ENCODE measurements at places on chromosomes 7 and 10.

DNA sequence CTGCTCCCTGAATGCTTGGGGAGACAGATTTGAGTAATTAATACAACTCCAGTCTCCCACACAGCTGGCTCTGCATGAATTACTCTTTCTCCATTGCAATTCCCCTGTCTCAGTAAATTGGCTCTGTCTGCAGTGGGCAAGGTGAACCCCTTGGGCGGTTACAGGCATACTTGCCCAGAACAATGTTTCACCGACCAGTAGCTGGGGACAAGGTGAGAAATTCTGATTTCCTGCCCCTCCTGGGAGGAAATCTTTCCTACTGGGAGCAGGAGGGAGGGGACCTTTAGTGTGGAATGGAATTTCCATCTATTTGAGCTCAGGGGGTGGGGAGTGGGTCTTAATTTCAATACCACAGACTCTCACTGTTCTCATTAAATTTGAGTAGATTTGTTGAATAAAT lies 42.2 kb upstream of the FZD9 start:
- no peak for DNase-seq

DNA sequence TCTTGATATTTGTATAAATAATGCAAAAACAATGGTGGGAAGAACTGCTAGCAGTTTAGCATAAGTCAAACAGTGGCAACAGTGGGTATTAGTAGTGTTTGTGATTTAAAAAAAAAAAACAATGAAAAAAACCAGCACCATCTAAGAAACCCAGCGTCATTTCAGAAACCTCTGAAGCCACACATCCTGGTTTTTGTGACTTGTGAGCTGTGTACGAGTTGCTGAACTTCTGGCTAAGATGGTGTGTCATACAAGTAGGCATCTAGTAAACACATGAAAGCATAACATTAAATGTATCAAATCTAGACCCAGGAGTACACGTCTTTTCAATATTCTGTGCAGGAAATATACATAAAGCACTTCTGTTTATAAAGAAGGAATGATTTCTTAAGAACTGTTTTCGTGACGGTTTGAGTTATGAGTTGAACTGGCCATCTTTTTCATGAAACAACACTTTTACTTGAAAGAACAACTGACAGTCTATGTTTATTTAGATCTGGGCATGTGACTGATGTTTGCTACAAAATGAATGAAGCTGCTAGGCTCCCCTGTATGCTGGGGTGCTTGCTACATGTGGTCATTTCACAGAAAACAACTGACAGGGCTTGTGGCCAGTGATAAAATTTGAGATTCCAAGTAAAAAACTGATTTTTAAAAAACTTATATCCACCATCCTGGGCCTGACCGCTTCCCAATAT lies 143.5 kb downstream of the PIP4K2A start:
- DNase-seq, result no peak

DNA sequence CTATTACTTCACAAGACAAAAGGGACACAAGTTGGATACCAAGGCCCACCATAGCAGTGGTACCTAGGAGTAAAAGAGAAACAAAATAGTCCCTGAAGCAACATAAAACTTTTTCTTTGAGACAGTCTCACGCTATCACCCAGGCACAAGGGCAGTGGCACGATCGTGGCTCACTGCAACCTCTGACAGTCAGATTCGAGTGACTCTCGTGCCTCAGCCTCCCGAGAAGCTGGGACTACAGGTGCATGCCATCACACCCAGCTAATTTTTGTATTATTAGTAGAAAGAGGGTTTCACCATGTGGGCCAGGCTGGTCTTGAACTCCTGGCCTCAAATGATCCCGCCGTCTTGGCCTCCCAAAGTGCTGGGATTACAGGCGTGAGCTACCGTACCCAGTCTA lies 59.0 kb upstream of the KCNMA1 start:
- DNase-seq, result no peak

GRCh38 chr7:53446170-53446569 lies 410.7 kb downstream of the POM121L12 start:
- DNase-seq, result peak; percentile 50

- DNase-seq, result no peak
These were observed 84.5 kb downstream of the SH2D4B start for GRCh38 chr10:80622153-80622552.

- DNase-seq, result no peak
These were observed 3.6 kb downstream of the ELN start for GRCh38 chr7:74031403-74032190.

DNA sequence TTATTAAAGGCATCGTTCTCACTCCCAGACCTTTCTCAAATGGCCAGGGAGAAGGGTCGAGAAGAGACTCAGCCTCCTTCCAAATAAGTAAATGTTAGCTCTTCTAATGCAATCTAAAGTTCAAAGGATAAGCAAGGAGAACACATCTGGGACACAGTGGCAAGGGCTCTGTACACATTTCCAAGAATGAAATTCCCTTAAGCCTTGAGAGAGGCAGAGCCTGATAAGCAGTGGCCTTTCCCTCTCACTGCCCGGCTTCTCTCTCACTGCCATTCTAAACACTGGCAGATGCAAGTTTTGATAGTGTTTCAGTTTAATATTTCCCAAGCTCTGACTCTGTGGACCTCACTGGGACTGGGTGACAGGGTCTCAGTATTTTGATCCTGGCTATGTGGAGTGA lies 35.1 kb upstream of the EXOC4 start:
- DNase-seq, result no peak

DNA sequence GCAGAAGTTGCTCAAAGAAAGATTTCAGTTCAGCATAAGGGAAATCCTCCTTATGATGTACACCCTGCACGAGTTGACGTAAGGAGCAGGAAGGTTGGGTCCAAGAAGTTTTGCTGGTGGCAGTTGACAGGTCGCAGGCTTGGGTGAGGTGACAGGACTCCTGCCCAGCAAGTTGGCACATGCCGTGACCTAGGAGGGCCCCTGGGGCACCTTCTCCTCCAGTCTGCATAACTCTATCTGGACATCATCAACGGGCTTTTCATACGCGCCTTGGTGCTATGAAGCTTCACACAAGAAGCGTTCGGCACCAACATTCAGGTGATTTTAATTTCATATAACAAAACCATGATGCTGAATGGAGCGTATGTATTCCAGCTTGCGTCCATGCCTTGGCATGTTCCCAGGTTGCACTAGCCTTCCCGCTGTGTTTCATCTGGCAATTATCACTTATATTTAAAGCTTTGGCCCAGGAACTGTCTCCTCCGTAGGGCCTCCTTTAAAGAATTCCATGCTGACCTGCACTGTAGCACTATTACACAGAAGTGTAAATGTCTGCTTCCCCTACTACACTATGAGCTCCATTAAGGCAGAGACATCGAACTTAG lies 651.6 kb upstream of the FOXK1 start:
- no peak for DNase-seq

GRCh38 chr10:27998178-27998953 lies 513 bp downstream of the ODAD2 start:
- no peak for DNase-seq

DNA sequence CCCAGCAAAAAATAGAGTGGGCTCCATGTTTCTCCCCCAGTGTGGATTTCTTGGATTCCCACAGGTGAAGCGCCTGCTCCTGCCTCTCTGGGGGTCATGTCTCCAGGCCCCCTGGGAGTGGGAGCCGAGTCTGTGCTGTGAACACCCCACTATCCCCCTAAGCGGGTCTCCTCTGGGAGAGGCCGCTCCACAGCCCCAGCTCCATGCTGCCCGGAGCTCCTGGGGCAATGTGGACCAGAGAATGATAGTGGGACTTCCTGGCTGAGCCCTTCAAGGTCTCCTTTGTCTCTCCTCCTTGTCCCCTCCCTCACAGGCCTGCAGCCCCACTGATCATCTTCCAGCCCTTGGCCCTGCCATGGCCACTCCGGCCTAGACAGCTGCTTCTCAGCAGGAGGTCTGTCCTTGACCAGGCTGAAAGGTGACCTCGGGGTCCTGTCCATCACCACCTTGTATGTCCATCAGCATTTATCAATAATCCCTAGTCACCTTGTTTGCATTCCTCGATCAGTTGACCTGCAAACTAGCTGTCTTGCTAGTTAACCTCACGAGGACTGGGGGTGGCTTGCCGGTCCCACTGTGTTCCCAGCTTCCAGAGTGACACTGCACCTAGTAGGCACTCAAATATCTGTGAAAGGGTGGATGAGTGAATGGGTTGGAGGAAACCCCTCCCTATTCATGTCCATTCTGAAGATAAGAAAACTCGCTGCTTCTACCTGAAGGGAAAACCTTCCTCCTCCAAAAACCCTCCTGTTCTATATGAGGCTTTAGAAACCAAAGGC lies 776 bp upstream of the CALML3 start:
- no peak for DNase-seq

- no peak for DNase-seq
These were observed 23.0 kb upstream of the GRID1 start for GRCh38 chr10:86389441-86390193.

DNA sequence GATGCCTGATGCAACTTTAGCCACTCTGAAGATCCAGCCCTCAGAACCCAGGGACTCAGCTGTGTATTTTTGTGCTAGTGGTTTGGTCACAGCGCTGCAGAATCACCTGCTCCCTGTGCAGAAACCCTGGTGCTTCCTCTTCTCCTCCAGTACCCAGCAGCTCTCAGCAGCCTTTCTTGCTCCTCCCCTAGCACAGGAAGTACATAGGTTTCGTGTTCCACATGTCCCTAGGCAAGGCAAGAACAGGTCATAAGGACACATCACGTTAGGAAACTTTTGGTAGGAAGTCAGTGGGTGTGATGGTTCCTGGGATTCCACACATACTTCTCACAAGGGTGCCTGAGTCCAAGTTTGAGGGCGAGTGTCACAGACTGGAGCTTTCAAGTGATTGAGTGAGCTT lies 167.9 kb upstream of the PRSS1 start:
- no peak for DNase-seq

DNA sequence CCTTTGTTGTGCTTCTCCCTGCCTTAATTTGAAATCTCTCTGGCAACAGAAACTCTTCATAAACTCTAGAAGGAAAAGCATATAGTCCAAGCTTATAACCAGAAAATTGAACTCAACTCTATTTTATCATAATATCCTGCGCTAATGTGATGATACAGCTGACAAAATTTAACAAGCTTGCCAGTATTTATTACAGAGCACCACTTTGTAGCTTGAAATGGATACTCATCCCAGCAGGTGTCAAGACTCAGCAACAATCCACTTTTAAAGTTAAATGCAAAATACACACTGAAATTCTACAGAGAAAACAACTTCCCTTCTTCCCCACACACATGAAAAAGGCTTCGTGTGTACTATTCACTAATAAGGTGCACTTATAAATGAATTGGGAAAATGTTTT lies 228.9 kb downstream of the AGMO start:
- DNase-seq, result no peak

- DNase-seq, result no peak
These were observed 56.0 kb upstream of the CHST15 start for GRCh38 chr10:124149189-124150042.

DNA sequence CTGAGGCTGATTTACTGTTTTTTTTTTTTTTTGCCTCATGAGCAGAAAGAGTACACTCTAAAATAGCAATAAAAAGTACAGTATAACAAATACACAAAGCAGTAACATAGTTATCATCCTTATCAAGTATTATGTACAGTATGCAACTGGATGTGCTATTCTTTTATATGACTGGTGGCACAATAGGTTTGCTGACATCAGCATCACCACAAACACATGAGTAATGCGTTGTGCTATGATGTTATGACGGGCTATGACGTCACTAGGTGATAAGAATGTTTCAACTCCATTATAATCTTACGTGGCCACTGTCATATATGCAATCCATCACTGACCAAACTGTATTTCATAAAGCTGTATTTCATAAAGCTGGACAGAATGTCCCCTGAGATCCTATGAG lies 189.2 kb upstream of the GLI3 start:
- peak; percentile 67 for DNase-seq

Measured in LNCaP clone FGC (cell line).